ENCODE measurements at places on chromosomes 3 and 15.
A peak's percentile ranks its signal among the peaks of the same experiment; 100 is the strongest.

DNA sequence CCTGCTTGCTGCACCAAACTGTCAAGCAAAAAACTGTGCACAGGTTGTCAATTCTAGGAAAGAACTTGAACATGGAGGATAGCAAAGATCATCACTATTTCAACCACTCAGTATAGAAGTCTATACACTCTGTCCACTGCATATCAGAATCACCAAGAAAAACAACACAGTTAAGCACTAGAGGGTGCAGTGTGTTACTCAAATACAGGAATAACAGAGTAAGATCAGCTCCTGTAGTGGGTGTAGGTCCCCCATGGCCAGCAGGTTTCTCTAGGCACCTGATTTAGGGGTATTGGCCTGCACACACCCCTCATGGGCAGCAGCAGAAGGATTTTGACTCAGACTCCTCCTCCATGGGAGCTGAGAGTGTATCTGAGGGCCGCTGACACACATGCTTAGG, 464.1 kb downstream of the EPHA6 start:
- no peak for DNase-seq

- DNase-seq = peak; percentile 42
Observed at GRCh38 chr15:41881920-41882688, 11.7 kb downstream of the SPTBN5 start.

- no peak for DNase-seq
Observed at GRCh38 chr15:80483725-80484161, 79.6 kb downstream of the ARNT2 start.

- DNase-seq = no peak
Observed at GRCh38 chr3:29370476-29371420, 89.9 kb downstream of the RBMS3 start.

- no peak for DNase-seq
Observed at GRCh38 chr3:195838714-195839113, 27.0 kb upstream of the MUC4 start.

DNA sequence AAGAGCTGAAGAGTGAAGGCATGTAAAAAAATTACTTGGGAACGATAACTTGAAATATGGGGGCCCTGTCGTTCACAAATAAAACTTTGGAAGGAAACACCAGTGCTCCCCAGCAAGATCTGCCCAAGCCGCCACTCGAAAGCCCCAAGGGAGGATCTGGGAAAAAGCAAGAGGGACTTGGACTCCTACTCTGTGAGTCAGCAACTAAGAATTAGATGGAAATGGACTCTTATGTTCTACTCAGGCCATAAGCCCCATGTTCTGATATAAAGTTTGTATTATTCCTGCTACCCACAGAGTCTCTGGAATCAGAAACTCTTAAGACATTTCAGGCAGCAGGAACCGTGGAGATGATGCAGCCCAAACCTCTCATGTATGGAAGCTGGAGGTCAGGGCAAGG, 75.7 kb downstream of the ITGB5 start:
- DNase-seq = no peak

- peak; percentile 71 for DNase-seq
Observed at GRCh38 chr15:88174571-88174970, 82.0 kb downstream of the NTRK3 start.

GRCh38 chr3:37905987-37906674, 44.5 kb downstream of the CTDSPL start:
- DNase-seq = no peak

GRCh38 chr3:42010530-42010929, 48.6 kb upstream of the ULK4 start:
- peak; percentile 56 for DNase-seq

GRCh38 chr3:146375219-146375618, 94.1 kb downstream of the PLSCR2 start:
- DNase-seq = no peak

GRCh38 chr15:38378161-38378560, 75.8 kb upstream of the FAM98B start:
- peak; percentile 81 for DNase-seq

GRCh38 chr15:25869701-25870100, 6.6 kb upstream of the ATP10A start:
- DNase-seq = no peak

GRCh38 chr3:109257269-109257668, 59.0 kb downstream of the DPPA2 start:
- DNase-seq = peak; percentile 66

GRCh38 chr3:155835341-155836071, 18.7 kb downstream of the SLC33A1 start:
- no peak for DNase-seq

GRCh38 chr3:16101295-16102186, 72.9 kb upstream of the GALNT15 start:
- DNase-seq = no peak

- peak; percentile 69 for DNase-seq
Observed at GRCh38 chr3:12663401-12663935, 449 bp downstream of the RAF1 start.

- DNase-seq = no peak
Observed at GRCh38 chr3:45559560-45560118, 34.9 kb upstream of the LIMD1 start.

- DNase-seq = no peak
Observed at GRCh38 chr3:28124882-28125281, 116.5 kb upstream of the CMC1 start.

GRCh38 chr3:156518726-156519125, 36.2 kb downstream of the SSR3 start:
- DNase-seq = no peak

DNA sequence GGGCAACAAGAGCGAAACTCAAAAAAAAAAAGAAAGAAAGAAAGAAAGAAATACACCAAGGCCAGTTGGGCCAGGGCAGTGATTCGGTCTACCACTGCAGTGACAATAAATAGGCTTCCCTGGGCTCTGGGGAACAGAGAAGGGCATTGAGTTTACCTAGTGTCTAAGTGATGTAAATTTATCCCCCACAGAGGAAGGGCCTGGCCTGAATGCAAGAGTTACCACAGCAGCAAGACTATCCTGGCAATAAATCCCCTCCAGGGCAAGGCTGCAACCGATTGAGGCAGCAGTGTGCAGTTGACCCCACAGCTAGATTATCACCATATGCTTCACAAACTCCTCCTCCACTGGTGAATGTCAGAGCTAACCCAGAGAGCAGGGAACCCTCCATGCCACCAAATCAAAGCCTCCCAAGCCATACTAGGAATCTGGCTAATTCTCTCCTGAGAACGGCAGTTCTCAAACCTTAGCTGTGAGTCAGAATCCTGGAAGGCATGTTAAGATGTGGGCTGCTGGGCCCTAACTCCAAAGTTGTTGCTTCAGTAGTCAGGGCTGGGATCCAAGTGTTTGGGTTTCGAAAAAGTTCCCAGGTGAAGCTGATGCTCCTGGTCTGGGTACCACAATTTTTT, 64.3 kb upstream of the GATM start:
- DNase-seq = no peak

DNA sequence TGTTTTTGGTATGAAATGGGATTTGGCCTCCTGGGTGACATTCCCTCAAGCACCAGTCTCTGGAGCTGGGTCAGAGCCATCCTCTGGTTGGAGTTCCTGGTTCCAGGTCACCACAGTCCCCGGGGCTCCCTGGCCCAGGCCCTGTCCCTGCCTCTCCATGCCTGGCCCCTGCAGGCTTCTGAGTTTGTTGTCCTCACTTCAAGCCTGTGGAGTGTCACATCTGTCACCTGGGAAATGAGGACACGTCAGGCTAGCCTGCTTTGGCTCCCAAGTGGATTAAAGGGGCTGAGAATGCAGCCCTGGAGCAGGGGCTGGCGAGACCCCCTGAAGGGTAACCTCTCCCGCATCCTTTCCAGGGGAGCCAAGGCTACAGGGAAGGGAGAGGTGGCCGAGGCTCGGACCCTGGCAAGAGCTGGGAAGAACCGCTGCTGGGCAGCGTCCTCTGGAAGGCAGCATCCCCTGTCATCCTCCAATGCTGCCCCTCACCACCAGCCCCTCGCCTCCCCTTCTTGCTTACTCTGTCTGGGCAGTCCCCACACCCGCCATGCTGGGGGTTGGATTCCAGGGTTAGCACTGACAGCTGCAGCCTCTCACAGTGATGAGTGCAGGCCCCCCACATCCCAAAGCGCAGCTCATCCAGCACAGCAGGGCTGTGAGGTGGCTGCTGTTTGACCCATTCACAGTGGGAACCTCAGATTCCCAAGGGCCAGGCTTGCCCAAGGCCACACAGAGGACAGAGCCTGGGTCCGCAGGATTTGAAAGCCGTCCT, 75.5 kb upstream of the IQSEC1 start:
- DNase-seq = no peak

DNA sequence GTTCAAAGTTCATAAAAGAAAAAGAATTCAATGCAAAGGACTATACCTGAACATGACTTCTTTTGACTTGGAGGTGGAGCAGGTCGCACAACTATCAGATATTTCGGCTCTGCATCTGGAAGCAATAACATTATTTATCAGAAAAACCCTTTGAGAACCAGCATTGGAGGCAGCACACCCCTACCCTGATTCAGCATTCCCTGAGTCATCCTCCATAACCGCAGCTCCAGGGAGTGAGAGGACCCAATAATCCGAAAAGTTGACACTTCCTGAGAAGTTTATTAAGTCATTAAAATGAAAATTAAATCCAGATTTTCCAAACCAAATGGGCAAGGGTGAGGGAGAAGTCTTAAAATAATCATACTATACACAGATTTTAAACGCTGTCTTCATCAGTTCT, 90.6 kb downstream of the ABI3BP start:
- DNase-seq = no peak

- no peak for DNase-seq
Observed at GRCh38 chr15:96457841-96458240, 127.3 kb downstream of the NR2F2 start.

DNA sequence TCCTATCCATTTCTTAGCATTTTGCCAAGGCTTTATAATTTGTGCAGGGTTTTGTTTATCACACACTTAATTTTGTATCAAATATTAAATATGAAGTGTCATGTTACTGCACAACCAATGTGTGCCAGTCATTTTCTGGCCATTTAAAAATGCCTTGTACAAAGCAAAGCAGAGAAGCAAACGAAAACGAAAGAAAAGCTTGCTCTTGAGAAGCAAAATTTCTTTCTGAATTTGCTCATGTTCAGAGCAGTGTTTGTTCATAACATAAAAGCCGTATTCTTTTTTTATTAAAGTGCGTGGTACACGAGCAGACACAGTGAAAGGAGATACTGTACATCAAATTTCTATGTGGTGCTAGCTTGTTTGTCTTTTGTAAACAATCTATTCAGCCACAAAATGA, 792.6 kb downstream of the NAALADL2 start:
- DNase-seq = no peak

GRCh38 chr3:134656211-134656800, 5.5 kb upstream of the KY start:
- DNase-seq = no peak

DNA sequence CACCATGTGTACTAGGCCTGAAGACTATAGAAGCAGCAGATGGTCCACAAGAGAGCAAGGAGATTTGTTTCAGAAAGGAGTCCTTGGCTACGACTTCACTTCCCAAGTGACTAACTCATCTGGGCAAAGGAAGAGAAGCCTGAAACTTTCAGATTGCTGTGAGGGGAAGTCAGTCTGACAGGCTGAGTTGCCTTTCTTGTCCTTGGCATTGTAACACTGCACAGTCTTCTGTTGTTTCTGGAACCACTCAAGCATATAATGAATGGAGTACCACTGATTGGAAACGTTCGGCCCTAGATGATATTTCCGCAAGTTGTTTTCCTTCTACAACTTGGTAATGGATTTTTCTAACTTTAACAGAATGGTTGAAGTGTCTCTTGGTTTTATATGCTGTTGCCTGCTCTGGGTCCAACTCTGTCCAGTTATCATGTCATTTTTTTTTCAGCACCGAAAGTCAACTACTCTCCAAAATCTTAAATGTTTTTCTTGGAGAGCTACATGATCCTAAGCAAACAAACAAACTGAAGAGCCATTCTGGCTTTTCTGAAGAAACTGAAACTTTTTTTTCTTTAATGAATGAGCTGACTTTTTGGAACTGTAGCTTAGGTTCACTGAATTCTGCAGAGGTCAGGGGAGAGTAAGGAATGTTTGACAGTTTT, 685.7 kb downstream of the MECOM start:
- no peak for DNase-seq

- DNase-seq = no peak
Observed at GRCh38 chr15:95298729-95299128, 1031.8 kb upstream of the NR2F2 start.

GRCh38 chr3:140834266-140835037, 107.2 kb upstream of the SLC25A36 start:
- no peak for DNase-seq

- peak; percentile 56 for DNase-seq
Observed at GRCh38 chr3:152574461-152575079, 260.4 kb upstream of the P2RY1 start.

DNA sequence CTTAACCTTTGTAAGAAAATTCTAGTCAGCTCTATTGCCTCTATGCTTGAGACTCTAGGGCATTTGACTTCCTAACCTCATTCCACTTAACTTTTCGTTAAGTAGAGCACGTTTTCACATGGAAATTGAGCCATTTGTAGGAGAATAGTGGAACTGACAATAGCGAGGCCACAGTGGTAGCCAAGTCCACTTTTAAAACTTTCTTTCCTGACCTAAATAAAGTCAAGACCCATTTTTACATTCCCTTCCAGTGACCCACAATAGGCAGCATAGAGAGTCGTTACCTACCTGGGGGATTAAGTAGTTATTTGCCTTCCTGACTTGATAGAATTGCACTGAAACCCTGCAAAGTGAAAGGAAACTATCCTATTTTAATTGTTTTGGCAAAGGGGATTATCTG, 386.0 kb upstream of the NECTIN3 start:
- DNase-seq = no peak

- no peak for DNase-seq
Observed at GRCh38 chr15:49709646-49710214, 88.9 kb downstream of the DTWD1 start.

GRCh38 chr3:147414390-147415138, 5.4 kb downstream of the ZIC1 start:
- no peak for DNase-seq

- no peak for DNase-seq
Observed at GRCh38 chr3:31016196-31016595, 121.7 kb upstream of the GADL1 start.

DNA sequence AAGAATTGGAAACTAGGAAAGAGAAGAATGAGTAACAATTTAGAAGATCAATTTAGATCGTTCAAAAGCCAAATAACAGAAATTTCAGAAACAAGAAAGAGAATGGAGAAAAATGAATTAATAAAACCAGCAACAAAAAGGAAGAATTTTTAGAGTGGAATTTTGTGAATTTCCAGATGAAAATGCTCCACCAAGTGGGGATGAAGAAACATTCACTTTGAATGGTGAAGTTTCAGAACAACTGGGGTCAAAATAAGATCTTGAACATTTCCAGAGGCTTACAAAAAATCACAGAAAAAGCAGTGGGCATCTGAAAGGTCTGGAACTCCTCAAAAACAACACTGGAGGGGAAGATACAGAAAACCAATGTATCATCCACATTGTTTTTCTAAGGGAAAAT, 4.2 kb upstream of the MOBP start:
- DNase-seq = no peak

GRCh38 chr15:39270934-39271333, 309.9 kb upstream of the THBS1 start:
- DNase-seq = no peak

GRCh38 chr15:70586241-70586640, 177.1 kb downstream of the UACA start:
- no peak for DNase-seq

- no peak for DNase-seq
Observed at GRCh38 chr3:62785384-62785783, 89.8 kb downstream of the CADPS start.

All from femur (tissue), 1 donor.